ENCODE measurements at places on chromosomes 3 and 15.
A peak's percentile ranks its signal among the peaks of the same experiment; 100 is the strongest.

GRCh38 chr3:7696320-7696719 is 805.3 kb upstream of the LMCD1 start:
- DNase-seq = no peak

GRCh38 chr3:137194301-137194700 is 236.5 kb downstream of the IL20RB start:
- no peak for DNase-seq

- no peak for DNase-seq
These were observed 433.8 kb upstream of the CBLB start for GRCh38 chr3:106302451-106303221.

GRCh38 chr15:75153565-75154276 is 48.0 kb upstream of the C15orf39 start:
- DNase-seq = no peak

DNA sequence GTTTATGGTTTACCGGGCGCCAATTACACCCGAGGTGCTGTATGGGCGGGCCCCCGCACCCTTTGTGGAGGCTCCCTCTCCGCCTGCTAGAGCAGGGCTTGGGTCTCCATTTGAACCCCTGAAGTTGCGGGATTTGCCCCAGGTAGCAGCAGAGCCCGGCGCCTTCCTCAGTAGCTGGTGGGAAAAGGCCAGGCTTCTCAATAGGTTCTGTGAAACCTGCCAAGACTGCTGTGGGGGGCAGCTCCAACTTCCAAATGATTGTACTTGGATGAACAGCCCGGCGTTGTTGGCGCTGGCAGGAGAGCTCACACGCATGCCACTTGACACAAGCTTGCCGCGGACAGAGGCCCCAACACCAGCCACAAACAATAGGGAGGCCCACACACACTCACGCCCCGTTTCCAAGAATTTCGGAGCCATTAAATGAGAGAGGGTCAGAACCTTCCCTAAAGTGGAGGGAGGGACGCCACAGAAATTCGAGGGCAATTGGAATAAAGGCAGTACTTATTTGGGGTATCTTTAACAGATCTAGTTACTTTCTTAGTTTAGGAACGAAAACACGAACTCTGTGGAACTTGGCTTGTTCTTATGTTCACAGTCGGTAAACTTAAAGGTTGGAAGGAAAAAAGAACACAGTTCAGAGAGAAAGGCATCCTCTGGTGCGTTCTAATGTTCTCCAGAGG is 1.4 kb downstream of the EPHB3 start:
- no peak for DNase-seq

DNA sequence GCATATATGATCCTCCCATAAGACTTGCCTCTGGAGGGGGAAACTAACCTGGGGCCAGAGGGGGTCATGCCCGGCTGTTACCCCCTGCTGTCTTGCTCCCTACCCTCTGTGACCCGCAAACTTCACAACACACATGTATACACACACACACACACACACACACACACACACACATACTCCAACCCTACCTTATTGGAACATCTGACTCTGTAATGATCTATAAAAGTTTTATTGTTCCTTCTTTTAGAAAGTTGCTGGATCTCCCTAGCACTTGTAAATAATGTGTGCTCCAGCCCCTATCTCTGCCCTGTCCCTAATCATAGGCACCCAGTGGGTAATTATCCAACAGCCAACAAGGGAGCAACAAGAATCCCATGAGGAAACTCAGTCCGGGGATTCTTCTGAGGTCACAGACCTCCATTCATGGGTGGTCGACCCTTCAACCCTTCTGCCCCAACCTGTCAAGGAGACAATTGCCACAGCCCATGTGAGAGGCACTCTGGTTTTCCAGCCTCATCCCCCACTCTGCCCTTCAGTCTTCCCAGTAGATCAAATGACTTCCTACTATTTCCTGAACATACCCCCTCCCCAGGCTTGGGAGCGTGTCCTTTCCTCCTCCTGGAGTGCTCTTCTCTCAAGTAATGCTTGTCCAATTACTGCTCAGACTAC is 14.0 kb upstream of the TPM1 start:
- DNase-seq = no peak

DNA sequence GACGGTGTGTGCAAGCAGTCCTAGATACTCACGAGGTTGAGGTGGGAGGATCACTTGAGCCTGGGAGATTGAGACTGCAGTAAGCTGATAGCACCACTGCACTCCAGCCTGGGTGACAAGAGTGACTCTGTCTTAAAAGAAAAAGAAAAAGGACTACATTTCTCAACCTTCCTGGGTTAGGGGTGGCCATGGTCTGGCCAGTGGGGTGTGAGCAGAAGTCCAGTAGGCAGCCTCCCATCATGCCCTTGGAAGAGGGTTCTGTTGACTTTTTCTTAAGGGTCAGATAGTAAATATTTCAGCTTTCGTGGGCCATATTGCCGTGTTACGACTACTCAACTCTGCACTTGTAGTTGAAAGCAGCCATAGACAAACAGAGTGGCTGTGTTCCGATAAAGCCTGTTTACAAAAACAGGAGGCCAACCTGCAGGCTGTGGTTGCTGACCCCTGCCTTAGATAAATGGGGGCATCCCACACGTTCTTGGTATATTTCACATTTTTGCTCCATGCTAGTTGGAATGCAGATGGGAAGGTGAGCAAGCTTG is 31.0 kb upstream of the PDE8A start:
- no peak for DNase-seq

DNA sequence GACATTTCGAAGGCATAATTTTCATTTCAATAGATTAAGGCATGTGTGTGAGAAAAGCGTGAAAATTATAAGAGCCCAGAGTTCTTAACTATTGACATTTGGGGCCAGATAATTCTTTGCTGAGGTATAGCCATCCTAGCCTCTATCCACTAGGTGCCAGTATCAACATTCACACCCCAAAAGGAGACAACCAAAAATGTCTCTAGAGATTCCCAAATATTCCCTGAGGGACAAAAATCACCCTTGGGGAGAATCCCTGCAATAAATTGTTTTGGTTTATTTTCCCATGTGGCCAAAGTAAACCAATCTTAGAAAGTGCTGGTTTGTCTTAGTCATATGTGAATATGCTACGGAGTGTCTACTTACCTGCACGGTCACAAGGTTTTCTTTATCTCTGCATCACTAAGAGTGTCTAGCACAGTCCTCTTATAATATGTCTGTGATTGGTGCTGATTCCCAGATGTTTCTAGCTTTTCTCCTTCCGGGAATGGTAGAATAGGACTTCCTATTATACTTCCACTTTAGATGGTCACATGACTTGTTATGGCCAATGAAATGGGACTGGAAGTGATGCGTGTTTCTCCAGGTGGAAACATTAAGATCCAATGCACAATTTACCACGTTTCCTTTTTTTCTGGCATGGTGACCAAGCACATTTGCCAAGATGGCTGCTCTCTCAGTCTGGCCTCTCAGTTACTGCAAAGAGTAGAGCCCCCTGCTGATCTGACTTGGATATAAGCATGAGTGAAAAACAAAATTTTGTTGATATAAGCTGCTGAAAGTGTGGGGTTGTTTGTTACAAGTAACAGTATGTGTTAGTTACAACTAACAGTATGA is 8.0 kb upstream of the KBTBD8 start:
- no peak for DNase-seq

- no peak for DNase-seq
These were observed 11.4 kb upstream of the PEX5L start for GRCh38 chr3:180048103-180048502.

GRCh38 chr3:138935863-138936740 is 10.8 kb downstream of the FOXL2 start:
- peak; percentile 41 for DNase-seq

GRCh38 chr15:64642875-64643274 is 132.5 kb downstream of the RBPMS2 start:
- DNase-seq = no peak

- no peak for DNase-seq
These were observed 3.3 kb upstream of the VILL start for GRCh38 chr3:37987315-37987697.

DNA sequence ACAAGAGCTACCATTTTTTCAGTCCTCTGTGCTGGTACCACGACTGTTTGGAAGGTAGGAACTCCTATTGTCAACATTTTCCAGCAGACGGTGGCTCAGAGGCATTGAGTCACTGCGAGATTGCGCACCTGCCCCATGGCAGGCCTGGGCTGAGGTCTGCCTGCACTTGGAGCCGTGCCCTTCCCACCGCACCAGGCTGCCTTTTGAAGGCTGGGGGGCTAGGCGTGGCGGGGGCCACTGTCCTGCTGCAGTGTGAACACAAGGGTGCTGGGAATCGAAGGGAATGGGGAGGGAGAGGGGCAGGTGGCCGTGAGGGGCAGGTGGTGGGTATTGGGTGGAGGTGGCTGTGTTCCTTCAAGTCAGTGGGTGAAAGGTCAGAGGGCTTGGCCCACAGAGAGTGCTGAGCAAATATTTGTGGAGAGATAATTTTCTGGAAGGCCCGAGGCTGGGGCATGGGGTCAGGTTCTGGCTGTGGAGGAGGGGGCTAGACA is 16.3 kb downstream of the SNX33 start:
- DNase-seq = no peak

DNA sequence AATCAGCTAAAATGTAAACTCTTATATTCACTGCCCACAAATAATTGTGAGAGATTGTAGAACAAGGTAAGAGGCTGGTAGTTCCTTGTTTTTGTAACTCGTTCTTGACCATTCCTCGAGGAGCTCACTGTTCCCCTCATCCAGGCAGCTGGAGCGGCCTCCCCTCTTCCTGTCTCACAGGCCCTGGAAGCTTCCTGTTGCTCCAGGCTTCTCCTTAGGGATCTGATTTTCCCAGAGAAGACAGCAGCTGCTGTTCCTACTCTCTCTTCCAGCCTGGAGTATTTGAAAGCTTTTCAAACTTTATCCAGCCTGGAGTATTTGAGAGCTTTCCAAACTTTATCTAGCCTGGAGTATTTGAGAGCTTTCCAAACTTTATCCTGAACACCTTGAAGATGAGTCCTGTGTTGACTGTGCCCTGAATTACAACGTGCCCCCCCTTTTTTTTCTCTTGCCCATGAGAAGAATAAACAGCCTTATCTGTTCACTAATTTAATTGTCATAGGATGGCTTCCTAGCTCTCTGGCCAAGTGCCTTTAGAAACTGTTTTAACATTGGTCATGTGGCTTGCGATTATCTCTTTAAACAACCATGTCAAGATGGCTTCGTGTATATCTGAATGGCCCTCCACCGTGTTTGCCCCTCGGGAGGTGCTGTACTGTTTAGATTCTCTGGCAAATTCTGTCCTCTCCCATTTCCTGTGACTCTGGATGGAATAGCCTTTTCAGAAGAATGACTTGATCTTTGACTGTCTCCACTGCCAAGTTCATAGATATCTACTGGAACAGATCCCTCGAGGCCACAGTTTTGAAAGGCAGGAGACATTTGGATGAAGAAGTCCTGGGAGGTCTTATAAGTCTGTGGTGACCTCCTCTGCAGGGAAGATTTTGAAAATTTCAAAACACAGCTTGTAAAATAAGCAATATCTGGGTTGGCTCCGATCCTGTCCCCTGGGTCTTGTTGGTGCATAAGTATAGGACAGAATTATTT is 4.8 kb downstream of the ADAMTSL3 start:
- DNase-seq = no peak

All from caudate nucleus (tissue), 63 donors.